Iris pigment epithelial cell (primary cell): ENCODE measurements at places on chromosomes 3 and 15.

GRCh38 chr3:176341963-176342362 lies 855.3 kb downstream of the TBL1XR1 start:
- DNase-seq, result no peak

GRCh38 chr15:39270934-39271333 lies 309.9 kb upstream of the THBS1 start:
- peak; percentile 92 for DNase-seq

DNA sequence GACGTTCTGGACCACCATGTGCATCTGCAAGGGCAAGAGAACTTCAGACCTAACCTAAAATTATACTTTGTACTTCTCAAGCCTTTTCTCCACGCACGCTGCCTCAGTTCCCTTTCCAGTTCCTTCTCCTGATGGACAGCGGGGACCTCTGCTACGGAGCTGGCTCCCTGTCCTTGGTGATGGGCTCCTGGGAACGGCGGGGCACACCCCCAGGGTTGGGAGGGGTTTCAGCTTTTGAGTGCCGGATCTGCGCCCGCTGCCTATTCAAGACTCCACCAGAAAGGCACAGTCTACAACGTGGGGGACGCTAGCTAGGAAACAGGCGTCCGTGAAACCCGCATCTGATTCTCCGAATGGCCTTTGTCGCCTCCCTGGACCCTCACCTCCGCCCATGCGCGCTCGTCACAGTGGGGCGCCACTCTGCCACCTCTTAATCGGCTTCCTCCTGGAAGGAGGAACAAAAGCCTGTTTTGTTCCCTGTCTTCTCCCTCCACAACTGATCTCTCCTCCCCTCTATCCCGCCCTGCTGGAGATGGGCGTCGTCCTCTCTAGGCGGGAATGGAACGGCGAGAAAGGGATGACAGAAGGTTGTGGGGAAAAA lies 2.2 kb downstream of the GPR149 start:
- no peak for DNase-seq

GRCh38 chr15:78048628-78048920 lies 28.9 kb downstream of the TBC1D2B start:
- no peak for DNase-seq

GRCh38 chr15:65395567-65396202 lies 17.9 kb upstream of the IGDCC3 start:
- no peak for DNase-seq

DNA sequence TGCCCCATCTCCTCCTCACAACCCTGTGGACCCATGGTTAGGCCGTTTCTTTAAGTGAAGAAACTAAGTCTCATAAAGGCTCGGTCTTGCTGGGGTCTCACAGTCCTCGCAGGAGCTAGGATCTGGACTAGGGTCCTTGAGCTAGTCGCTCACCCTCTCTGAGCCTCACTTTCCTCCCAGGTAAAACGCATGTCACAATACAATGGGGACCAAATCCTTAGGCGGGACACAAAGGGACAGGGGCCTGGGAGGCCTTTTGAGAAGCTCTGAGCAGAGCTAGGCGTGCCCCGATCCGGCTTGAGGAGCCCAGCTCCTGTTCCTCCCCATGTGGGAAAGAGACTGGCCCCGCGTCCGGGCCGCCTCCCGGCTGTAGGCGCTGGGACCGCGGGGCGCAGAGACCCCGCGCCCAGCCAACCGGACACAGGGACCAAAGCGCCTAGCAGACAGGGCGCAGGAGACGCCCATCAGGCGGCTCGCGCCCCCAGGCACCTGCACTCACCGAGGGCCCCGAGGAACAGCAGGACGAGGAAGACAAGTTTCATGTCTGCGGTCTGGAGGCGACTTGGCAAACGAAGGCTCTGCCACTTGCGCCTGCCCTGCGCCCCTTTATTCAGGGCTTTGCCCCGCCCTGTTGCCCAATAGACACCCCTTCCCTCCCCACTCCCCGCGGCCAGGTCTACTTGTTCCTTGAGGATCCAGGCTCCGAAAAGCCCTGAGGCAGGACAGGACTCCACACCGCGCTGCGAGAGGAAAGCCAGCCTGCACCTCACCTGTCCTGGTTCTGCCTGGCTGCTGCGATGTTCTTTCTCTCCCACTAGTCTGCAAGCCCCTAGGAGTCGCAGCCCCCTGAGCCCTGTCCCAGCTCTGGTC lies at the start of gene LTF:
Gene LTF, minus strand, starts transcription at position 580 of the 870 bp plus-strand sequence. Its CDS starts 38 bp downstream, at position 542.
- DNase-seq, result no peak

DNA sequence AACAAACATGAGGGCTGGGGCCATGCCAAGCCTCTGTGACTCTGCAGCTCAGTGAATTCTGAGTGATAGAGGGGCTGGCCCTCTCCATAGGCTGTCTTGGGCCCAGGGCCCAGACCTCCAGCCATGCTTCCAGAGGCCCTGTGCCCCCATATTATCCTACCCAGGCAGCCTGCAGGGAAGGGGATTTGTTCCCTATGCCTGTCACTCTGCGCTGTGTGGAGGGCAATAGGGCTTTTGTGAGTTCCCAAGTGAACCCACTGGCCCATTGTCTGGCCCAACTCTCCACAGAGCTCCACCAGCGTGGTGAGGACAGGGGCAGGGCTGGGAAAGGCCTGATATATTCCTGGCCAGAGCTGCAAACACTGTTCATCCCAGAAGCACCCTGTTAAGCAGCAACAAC lies 113.2 kb downstream of the EPHB1 start:
- DNase-seq, result no peak

DNA sequence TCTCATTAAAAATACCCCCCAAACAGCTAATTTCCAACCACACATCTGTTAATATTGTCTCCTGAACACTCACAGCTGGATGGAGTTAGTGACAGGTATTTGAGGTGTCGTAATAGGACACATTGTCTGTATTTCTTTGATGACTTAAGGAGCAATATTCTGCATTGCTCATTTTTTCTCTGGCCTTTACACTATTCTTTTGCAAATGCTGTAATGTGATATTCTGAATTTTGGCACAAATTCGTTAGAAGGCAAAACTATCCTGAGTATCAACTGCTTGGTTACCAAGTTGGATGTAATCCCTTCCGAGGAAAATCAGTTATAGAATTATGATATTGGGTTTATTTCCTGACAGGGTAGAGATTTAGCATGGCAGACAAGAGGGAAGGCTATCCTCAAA lies 1030.2 kb downstream of the MCTP2 start:
- DNase-seq, result no peak

DNA sequence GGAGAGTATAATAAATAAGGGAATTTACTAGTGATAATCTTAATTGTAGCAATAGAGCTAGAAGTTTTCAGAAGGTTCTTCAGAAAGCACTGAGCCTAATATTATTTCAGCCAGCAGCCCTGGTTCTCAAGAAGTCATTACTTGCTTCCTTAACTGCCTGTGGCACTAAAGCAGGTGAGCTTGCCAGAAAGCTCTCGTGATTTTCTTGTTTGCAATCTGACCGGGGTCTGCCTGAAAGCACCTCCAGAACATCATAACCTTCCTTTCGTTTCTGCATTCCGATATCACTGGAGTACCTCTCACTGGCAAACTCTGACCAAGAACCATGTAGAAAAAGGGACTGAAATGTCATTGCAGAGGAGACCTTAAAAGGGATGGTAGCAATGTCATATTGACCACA lies 510.3 kb downstream of the ZIC1 start:
- no peak for DNase-seq

DNA sequence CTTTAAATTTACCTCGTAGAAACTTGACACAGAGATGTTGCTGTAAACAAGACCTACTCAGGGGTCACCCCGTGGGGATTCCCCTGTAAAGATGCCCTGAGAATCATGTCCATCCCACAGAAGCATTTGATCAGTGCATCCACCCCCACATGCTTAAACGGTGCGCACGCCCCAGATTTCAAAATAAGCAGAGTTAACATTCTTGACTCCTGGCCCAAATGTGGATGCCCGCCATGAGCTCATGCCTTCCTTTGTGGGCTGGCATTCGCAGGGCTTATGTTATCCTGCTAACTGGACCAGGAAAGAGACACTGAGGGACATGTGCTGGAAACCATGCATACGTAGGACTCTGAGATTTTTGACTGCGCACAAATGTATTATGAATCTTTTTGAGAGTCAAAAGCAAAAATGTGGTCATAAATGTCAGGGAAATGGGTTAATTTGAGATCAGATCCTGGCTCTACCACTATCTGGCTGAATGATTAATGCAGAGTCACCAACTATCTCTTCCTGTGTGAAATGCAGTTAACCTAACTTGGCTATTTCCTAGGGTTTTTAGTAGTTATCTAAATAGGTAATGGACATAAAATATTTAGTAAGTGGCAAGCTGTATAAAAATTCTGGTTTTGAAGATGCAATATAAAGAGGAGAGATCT lies 9.1 kb upstream of the TP63 start:
- no peak for DNase-seq

GRCh38 chr3:190375246-190375645 lies 12.7 kb upstream of the CLDN16 start:
- DNase-seq, result no peak

GRCh38 chr3:124791639-124792151 lies 61.4 kb downstream of the UMPS start:
- peak; percentile 96 for DNase-seq

DNA sequence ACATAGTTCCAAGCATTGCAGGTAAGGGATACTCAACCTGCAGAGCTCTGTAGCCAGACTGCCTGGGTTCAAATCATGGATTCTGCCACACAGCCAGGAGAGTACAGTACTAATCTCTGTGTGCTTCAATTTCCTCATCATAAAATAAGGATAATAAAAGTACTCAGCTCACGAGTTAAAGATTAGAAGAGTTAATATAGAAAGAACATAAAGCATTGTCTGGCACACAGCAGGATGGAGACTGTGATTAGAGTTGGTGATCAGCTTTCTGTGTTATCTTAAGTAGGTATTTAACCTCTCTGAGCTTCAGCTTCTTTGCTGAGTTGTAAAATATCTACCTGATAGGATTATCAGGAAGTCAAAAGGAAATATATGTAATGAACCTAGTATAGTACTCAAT lies 2.7 kb downstream of the CEP70 start:
- no peak for DNase-seq

DNA sequence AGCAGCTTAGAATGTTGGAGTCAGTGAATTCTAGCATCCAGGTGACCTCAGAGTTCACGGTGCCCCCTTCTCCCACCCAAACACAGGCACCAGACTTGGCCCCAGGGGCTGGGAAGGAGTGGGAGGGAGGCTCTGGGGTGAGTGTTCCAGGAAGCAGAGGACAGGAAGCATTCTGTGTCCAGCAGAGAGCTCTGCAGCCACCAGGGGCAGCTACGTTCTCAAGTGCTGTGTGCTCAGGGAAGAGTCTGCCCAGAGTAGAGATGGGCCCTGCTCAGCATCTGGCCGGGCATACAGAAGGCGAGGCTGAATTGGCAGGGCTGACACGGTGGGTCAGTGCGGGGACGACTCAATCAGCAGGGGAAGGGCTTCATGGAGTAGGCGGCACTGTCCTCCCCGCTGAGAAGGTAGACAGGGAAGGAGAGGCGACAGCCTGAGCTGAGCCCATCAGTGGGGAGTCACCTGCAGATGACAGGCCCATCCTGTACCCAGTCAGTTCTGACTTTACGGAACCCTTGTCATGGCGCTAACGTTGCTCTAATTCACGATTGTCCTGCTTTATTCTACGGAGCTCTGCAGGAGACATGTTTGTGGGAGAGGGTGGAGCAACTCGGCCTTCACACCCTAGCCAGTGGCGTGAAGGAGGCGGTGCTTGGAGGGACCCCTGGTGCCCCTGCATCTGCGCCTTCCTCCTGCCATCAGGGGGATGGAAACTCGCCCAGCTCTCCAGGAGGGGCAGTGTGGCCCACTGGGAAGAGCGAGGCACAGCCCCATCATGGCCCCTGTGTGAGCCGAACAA lies 82.2 kb downstream of the C3orf70 start:
- peak; percentile 25 for DNase-seq

GRCh38 chr3:33377931-33378330 lies 62.3 kb downstream of the UBP1 start:
- DNase-seq, result peak; percentile 65

DNA sequence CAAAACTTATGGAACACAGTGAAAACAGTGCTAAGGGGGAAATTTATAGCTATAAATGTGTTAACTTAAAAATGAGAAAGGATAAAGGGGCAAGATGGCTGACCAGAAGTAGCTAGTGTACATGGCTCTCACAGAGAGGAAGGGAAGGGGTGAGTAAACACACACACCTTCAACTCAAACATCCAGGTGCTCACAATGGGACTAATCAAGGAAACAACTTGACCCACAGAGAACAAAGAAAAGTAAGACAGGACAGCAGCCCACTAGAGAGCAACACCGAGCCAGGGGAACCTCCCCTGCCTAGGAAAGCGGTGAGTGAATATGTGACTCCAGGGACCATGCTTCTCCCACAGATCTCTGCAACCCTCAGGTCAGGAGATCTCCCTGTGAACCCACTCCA lies 85.0 kb upstream of the UBP1 start:
- DNase-seq, result no peak
